ENCODE measurements at places on chromosomes 6 and 20.
A peak's percentile ranks its signal among the peaks of the same experiment; 100 is the strongest.

- DNase-seq = peak; percentile 76
Observed at GRCh38 chr20:8131598-8132483, at the start of gene PLCB1. Gene PLCB1 (plus strand): TSS chr20:8132266. CDS start chr20:8132652, 386 bp downstream.

- no peak for DNase-seq
Observed at GRCh38 chr6:51477711-51478311, 609.6 kb downstream of the PKHD1 start.

- no peak for DNase-seq
Observed at GRCh38 chr6:131251590-131252199, 116.4 kb downstream of the AKAP7 start.

- no peak for DNase-seq
Observed at GRCh38 chr6:3741477-3741871, 10.0 kb downstream of the PXDC1 start.

DNA sequence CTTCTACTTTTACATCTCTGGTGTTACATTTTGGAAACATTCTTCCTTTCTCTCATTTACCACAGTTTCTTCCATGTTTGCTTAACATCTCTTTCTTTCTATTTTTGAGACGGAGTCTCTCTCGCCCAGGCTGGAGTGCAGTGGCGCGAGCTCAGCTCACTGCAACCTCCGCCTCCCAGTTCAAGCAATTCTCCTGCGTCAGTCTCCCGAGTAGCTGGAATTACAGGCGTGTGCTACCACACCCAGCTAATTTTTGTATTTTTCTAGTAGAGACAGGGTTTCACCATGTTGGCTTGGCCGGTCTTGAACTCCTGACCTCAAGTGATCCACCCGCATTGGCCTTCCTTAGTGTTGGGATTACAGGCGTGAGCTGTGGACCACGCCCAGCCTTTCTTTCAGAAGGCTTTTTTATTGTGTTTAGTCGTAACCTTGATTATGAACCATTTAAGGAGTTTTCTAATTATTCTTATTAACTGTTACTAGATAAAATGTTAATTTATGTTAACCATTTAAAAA lies 27.8 kb downstream of the MAP3K4 start:
- no peak for DNase-seq

DNA sequence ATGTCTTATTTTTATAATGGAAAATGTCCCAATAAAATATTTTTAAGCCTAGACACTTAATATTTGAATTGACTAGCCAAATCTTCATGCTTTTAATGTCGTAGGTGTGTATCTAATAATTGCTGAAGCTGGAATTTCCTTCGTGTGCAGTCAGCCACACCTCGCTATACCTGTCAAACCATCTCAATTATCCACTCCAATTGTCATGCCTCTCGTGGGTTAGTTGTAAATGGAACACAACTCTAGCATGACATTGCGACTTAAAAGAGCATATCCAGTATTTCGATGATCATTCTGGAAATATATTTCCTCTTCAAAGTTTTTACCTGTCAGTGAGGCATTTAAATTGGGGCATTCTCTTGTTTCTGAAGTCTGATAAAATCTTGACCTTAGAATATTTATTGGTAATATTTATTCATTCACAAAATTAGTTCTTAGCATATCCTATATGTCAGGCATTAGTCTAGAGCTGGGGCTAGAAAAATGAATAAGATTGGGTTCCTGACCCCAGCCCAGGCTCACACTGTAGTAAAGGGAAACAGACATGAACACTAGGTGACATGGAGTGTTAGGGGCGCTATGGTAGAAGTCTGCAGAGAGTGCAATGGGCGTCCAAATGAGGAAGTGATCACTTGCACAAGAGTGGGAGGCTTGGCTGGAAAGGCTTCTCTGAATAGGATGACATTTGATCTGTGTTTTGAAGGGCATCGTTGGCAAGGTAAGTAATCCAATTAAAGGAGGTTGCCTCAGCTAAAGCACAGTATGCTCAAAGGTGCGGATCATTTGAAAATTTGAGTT lies 11.0 kb upstream of the CFAP206 start:
- no peak for DNase-seq

DNA sequence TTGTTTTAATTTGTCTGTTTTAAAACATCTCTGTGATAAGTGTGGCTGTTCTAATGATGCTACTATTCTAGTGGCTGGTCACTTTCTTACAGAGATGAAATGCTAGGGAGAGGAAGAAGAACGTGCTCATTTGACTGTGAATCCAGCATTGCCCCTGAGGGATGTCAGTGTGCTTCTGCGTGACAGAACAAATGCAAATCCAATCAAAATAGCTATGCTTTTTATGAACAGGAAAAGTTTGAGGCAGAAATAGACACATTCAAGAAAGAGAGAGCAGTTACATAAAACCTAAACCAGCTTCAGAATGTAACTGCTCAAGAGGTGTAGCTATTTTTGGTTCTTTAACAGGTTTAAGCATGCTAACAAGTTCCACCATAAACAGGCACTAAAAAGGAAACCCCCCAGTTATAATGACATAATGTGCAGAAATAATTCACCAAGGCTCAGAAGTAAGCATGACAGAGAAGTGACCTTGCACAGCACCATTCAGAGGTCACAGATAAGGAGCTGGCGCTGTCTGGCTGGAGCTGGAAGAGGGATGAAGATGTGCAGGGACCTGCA lies 385.3 kb downstream of the EPM2A start:
- DNase-seq = no peak

DNA sequence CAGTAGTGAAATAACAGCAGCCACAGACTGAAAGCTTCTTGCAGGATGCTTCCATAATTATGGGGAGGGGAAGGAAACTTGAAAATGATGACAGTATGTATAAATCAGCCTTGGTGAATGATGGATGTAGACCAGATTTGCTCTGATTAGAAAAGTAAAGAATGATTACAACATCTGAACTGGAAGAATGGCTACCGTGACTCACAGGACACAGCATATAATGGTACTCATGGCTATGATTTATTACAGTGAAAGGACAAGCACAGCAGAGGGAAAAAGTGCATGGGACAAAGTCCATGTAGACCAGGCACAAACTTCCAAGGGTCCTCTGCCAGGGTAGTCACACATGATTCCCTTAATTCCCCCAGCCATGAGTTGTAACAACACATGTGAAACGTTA lies 70.7 kb upstream of the POPDC3 start:
- no peak for DNase-seq

GRCh38 chr20:1533059-1533458 lies 24.4 kb downstream of the SIRPD start:
- DNase-seq = no peak

- DNase-seq = no peak
Observed at GRCh38 chr6:163717106-163717764, 302.7 kb downstream of the QKI start.

GRCh38 chr20:33992145-33992922 lies 1.4 kb upstream of the RALY start:
- no peak for DNase-seq

GRCh38 chr6:125827788-125828320 lies 37.1 kb downstream of the NCOA7 start:
- DNase-seq = no peak

GRCh38 chr20:60749804-60750602 lies 502.1 kb upstream of the CDH4 start:
- no peak for DNase-seq

- DNase-seq = no peak
Observed at GRCh38 chr6:125981571-125982185, 4.7 kb upstream of the TRMT11 start.

- DNase-seq = no peak
Observed at GRCh38 chr20:39289831-39290230, 327.7 kb downstream of the DHX35 start.

DNA sequence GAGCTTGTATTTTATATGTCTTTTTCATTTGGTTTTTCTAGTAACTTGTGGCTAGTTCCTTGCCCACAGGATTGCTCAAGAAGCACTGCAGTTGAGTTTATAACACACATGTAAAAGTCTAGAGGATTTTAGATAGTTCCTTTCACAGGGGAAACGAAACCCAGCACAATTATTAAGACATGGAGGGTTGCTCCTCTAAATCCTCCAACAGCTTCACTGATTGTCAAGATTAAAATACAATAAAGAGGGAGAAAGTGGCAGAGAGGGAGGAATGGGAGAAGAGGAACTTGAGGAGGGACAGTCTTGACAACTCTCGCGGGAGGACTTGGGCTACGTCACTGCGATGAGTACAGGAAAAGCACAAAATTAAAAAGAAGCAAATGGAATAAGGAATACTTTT lies 9.7 kb upstream of the TBC1D7 start:
- DNase-seq = peak; percentile 26

DNA sequence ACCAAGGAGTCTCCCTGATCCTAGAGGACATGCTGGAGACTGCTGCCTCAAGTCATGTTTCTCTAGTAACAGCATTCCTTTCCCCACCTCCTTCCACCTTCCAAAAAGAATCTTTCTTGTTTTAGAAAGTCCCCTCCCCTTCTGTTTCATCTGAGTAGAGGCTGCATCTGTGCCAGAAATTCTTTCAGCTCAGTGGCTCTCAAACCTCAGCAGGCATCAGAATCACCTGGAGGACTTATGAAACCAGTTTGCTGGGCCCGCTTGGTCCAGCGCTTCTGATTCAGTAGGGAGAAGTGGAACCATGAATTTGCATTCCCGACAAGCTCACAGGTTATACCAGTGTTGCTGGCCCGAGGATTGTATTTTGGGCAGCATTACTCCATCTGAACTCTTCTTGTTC lies 55.1 kb downstream of the TMEM200A start:
- DNase-seq = no peak

GRCh38 chr20:60695226-60696000 lies 556.6 kb upstream of the CDH4 start:
- no peak for DNase-seq

DNA sequence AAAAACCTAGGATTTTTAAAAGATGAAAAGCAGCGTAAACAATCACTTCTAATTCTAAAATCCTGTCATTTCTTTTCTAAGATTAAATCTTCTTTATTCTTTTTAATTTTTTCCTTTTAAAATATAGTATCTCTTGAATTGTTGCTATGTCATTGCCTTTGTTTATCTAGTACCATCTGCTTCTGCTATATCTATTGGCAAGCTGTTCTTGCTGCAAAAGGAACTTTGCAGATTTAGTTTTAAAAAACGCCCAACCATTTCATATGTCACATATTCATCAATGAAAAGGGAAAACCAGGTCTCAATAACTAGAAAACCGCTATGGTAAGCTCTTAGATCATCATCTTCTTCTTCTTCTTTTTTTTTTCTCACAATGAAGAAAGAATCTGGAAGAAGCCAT lies 11.5 kb upstream of the EEF1A1 start:
- no peak for DNase-seq

DNA sequence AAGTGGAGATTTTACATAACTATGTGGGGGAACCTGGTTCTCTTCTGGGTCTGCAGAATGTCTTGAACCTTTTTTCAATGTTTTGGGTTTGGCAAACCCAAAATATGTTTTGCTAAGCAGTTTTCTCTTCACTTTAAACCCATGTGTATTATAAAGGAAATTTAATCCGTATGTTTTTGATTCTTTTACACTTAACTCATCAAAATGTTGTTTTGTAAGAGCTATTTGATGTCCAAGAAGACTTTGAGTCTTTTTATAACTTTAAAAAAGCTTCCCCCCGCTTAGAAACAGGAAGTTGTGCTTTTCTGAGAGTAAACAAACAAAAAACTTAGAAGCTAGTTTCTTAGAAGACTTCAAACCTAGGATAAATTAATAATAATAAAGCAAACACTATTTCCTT lies 81.9 kb upstream of the CEP162 start:
- DNase-seq = no peak

DNA sequence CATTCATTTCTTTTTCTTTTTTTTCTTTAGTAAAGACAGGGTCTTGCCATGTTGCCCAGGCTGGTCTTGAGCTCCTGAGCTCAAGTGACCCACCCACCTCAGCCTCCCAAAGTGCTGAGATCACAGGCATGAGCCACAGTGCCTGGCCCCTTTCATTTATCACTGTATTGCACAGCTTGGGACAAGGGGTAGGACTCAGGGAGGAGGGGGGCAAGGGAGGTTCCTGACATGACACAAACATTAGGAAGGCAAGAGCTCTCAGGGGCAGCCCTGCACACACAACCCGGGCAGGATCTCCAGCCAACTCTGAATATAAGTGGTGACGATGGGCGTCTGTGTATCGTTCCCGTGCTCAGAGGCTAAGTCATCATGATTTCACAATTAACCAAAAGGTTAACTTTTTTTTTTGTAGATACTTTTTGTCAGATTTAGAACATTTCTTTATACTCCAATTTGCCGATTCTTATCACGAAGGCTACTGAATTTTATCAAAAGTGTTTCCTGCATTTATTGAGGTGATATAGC lies 19.9 kb downstream of the SLC2A4RG start:
- no peak for DNase-seq

- no peak for DNase-seq
Observed at GRCh38 chr6:45072016-45072415, 256.1 kb upstream of the RUNX2 start.

DNA sequence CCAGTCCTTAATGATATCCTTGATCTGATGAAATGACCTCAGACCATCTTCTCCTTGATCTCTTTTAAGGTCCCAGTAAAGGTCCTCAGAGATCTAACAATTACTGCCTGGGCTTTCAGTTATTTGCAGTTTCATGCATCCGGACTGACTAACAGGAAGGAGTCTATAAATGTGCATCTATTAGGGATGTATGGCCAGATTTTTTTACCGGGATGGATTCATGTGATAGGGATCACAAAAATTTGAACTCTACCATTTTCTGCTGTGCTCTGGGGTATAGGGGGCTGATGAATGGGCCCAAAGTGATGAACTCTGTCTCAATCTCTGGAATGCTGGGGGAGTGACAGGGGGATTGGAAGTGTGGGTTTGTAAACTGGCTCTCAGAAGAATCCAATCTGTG lies 36.2 kb upstream of the SCUBE3 start:
- DNase-seq = no peak

- no peak for DNase-seq
Observed at GRCh38 chr6:41531591-41532582, 14.3 kb upstream of the FOXP4 start.

DNA sequence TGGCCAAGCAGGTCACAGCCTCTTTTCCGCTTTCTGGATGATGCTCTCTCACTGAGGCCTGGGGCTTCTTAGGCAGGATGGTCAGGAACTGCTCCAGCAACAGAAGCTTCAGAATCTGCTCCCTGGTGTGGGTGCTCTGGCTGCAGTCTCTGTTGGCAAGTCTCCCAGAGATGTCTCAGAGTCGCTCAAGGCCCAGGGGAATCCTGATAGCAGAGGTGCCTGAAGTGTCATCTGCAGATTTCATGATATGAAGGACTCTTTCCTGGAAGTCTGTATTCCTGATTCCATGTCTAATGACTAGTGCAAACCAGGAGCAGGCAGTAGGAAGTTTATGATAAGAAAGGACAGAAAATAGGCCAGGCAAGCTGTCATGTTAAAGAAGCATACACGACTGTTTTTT lies 20.3 kb downstream of the ZSCAN31 start:
- DNase-seq = no peak

DNA sequence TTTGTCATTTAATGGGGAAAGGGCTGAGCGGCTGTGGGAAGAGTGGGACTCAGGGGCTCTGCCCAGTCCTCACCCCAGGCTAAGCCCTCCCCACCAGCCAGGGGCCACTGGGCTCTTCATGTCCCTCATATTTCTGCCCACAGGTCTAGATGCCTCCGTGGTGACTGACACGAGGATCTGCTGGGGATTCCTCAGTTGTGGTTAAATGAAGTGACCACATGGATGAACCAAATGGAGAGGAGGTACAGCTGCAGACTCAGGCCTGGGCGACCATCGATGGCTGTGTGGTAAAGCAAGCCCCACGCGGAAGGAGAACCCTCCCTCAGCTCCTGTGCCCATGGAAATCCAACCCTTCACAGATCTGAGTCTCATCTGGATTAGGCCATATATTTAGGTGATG lies 29.4 kb downstream of the RAET1L start:
- no peak for DNase-seq

- DNase-seq = peak; percentile 48
Observed at GRCh38 chr6:89412071-89413005, at the start of gene RRAGD. Gene RRAGD (minus strand): TSS chr6:89412273. CDS start chr6:89411993, 280 bp downstream.

GRCh38 chr6:88855541-88856147 lies 107.8 kb downstream of the RNGTT start:
- no peak for DNase-seq

All from KG1 (cell line).